ENCODE measurements at places on chromosomes 2 and 18.

- DNase-seq, result no peak
Measured at GRCh38 chr2:146817613-146818012, 1027.2 kb upstream of the ACVR2A start.

GRCh38 chr2:39120521-39120770 lies 405 bp downstream of the SOS1 start:
- DNase-seq, result no peak

- DNase-seq, result no peak
Measured at GRCh38 chr2:46135228-46135855, 161.9 kb upstream of the EPAS1 start.

GRCh38 chr2:71682341-71682740 lies 229.0 kb downstream of the DYSF start:
- DNase-seq, result no peak

GRCh38 chr2:150621526-150622213 lies 134.2 kb upstream of the RND3 start:
- DNase-seq, result no peak

DNA sequence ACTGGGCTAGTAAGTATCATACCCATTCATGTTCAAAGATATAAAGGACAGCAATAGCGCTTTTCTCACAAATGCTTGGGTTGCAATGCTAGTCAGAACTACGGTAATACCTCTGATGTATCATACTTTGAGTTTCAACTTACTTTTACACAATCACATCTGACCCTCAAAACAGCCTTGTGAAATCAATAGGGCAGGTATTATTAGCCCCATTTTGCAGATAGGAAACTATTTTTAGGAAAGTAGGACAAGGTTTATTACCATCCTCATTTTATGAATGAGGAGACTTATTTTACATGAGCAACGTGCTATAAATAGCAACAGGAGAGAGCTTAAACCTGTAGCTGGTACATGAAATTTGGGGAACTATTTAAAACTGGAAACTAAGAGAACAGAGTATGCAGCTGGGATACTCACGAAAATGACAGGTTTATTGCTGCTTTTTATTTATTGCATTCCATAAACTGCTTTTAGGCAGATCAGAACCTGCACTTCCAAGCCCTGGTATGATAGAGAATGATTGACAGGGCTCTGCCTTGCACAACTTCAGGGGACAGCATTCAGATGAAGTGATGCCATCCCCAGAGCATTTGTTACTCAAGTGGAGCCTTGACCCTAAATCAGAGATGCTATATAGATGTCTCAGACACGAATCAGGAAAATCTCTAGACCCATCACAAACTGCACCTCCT lies 42.4 kb upstream of the PPM1B start:
- DNase-seq, result no peak

GRCh38 chr2:127707890-127708648 lies 6.8 kb downstream of the SFT2D3 start:
- no peak for DNase-seq

DNA sequence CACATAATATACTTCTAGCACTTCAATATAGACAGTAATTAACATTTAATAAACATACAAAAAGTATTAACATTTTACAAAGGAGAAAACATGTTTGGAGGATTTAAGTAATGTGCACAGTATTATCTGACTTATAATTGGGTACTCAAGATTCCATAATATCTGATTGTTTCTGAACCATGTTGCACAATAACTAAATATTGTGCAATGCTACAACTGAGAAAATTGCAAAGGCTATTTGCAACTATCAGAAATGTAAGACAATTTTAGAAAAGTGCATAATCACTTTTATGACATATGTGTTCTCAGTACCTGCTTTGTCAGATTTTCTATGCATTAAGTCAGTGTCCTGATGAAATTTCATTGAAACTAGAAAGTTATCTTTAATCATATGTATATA lies 934.6 kb downstream of the SOCS6 start:
- DNase-seq, result no peak

DNA sequence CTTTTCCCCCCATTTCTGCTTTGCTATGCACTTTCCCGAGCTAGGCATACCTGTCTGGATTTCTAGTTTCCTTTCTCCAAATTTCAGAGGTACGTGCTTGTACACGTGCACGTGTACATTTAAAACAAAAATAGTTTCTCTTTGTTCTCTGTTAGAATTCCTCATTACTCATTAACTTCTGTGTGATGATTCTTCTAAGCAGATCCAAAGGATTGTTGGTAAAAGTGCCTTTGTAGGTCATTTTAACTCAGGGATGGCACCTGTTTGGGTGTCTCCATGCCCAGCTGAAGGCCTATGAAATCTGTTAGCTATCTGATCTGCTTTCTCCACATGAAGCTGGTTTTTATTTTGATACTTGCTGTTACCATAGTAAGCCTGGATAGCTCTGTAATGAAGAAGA lies 264.3 kb downstream of the LPIN1 start:
- DNase-seq, result no peak

- DNase-seq, result no peak
Measured at GRCh38 chr2:189050165-189050712, 76.1 kb downstream of the COL3A1 start.

DNA sequence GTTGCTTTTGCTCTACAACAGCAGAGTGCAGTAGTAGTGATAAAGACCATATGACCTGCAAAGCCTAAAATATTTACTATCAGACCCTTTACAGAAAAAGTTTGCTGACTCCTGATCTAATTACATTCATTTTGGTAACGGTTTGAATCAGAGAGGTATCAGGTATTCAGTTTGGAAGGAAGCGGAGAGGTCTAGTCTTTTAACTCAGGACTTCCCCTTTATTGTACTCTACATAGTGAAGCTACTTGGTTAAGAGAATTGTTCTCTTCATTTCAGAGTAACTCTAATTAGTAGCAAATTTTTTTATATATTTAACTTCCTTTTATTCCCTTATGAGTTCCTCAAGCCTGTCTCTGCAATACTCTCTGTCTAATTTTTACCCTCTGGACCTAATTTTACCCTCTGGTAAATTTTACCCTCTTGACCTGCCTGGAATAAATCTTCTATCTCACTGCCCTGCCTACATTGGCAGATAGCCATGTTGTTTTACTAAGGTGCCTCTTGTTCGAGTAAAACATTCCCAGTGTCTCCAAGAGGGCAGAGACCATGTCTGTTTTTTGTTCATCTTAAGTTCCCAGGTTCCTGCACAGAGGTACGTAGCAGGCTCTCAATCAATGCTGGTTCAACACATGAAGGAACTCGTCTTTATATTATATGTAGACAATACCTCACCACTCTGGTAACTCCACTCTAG lies 170.6 kb downstream of the DNAH6 start:
- no peak for DNase-seq

- no peak for DNase-seq
Measured at GRCh38 chr2:125979886-125980285, 676.1 kb upstream of the GYPC start.

DNA sequence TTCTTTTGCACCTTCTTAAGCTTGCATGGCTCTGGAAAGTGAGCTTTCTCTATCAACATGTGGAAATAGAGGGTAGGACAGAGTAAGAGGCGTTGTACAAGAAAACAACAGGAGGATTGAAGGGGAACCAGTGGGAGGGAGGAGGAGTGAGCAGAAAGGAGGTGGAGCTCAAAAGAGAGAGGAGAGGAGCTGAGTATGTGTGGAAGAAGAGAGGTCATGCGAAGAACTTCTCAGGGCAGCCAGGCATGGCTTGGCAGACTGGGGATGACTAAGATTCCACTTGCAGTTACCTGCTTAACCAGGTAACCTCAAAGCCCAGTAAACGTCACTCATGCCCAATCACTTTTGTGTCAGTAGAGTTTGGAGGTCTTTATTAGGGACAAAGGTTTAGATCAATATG lies 105.1 kb downstream of the BCL2L11 start:
- no peak for DNase-seq

DNA sequence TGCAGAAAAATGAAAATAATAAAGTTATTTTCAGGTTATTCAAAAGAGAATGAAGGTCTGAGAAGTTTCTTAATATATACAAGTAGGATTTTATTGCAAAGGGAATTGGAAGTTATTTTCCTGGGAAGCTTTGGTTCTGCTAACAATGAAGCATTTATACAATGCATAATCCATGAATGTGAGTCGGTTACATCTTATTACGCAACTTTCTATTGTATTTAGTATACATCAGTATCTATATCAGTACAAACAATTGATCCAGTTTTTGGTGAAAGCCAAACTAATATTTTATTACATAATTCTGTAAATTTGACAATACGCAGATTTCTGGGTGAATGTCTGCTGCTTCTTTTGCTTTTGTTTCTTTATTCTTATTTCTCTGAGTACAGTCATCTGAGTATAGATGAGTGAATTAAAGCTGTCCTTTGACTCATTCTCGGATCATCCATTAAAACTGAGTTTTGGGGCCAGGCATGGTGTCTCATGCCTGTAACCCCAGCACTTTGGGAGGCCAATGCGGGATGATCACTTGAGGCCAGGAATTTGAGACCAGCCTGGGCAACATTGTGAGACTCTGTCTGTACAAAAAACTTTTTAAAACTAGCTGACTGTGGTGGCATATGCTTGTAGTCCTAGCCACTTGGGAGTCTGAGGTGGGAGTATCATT lies 108.5 kb downstream of the SOCS6 start:
- DNase-seq, result no peak

GRCh38 chr2:63589148-63589958 lies 590 bp downstream of the MDH1 start:
- DNase-seq, result no peak

DNA sequence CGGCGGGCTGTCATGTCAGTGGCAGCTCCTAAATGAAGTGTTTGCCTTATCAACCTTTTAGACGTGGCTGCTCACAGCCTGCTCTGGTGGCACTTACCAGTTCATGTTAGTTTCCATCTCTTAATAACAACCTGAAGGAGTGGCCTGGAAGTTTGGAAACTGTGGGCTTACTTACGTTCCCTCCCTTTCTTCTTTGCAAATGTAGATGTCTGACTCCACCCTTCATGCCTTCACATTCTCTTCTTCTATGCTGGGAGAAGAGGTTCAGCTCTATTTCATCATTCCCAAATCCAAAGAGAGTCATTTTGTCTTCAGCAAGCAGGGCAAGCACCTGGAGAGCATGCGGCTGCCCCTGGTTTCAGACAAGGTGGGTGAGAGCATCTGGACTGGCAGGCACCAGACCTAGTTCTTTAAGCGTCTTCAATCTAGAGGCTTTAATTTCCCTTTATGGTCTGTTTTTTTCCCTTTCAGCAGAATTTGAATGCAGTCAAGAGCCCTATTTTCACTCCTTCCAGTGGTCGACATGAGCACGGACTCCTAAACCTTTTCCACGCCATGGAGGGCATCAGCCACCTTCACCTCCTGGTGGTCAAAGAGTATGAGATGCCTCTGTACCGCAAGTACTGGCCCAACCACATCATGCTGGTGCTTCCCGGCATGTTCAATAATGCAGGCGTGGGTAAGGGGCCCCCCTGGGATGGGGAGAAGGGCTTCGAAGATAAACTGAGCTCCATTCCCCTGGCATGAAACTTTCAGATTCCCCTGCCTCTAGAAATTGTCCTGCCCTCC lies 92.4 kb downstream of the ESCO1 start:
- no peak for DNase-seq

Data from KG1 (cell line).